Activated CD4-positive, alpha-beta memory T cell treated with anti-CD3 and anti-CD28 coated beads for 36 hours (primary cell): ENCODE measurements at places on chromosomes 4 and X.
A peak's percentile ranks its signal among the peaks of the same experiment; 100 is the strongest.

- DNase-seq = no peak
Observed at GRCh38 chr4:154120006-154120676, 331.3 kb upstream of the SFRP2 start.

DNA sequence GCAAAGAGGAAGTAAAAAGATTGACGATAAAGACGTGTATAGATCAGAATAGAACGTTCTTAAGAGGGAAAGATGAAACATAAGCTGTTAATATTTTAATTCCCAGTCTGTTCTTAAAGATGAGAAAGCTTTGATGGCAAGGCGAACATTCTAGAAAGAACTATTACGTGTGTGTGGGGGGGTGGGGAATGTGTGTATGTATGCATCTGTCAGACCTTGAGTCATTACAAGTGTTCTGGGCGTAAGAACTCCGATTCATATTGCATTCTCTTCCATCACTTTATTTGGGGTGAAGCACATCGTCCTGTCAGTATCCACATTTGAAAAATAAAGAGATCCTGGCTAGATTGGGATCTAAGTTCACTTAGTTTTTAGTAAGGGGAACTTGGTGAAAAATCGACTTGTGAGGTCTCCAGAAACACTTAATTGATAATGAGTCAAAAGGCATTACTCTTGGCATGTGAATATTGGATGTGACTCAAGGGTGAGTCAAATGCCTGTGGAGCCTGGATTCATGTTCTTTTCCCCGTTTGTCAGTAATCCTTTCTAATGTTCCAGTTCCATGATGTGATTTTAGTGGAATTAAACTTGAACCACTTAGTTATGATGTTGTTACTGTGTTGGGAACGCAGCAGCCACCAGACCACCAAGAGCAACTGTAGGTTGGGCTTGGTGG, 3.1 kb downstream of the SMS start:
- DNase-seq = no peak

GRCh38 chr4:77142646-77143028, 14.4 kb upstream of the CCNG2 start:
- no peak for DNase-seq

GRCh38 chrX:40154250-40154852, 56.6 kb upstream of the BCOR start:
- no peak for DNase-seq

DNA sequence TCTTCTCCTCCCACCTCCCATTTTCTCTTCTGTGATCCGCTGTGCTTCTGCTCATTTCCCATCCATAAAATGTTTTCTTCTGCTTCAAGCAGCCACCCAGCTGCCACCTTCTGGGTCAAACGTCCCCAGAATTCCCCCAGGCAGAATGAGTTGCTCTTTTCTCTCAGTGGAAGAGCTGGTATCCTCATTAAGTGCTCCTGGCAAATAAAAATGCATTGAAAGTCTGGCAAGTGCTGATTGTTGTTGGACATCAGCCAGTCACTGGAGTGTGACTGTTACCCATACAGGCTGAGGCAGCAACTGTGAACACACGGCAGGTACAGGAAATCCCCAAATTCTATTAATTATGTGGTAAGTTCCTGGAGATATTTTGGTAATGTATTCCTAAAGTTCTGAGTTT, 52.6 kb downstream of the LIMCH1 start:
- DNase-seq = no peak

- DNase-seq = no peak
Observed at GRCh38 chr4:7941965-7942496, 2.4 kb upstream of the AFAP1 start.

GRCh38 chr4:7539659-7540058, 104.9 kb upstream of the PSAPL1 start:
- peak; percentile 69 for DNase-seq

DNA sequence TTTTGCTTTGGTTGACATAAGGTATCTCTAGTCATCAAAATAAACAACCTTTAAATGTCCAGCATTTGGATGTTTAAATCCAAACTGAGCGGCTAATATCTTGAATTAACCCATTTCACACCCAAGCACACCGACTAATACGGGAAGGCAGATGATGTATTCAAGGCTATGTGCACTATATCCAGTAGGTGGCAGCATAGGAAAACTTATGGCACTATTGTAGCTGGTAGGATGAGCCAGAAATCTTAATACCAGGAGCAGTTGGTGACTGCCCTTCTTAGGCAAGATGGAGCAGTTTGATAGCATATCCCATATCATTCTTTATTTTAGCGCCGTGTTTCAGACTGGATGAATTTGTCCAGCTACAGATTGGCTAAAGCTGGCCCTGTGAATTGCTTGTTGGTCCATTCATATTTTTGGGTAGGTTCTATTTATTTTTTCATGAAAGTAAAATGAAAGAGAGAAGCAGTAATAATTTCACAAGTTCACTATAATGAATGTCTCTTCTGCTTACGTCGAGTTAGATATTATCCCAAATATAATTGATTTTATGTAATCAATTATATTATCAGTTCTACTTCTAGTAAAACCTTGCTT, 24.4 kb downstream of the UCHL1 start:
- no peak for DNase-seq

DNA sequence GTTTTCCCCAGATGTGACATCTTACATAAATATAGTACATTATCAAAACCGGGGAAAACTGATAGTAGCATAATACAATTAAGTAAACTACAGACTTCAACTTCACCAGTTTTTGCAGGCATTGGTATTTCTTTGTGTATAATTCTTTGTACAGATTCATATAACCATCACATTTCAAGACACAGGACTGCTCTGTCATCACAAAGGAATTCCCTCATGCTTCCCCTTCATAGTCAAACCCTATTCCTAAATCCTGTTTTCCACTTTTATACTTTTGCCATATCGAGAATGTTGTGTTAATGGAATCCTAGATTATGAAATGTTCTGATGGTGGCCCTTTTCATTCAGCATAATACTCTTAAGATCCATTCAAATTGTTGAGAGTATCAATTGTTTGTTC, 36.0 kb downstream of the STIM2 start:
- no peak for DNase-seq

- DNase-seq = no peak
Observed at GRCh38 chr4:100162027-100162685, 28.1 kb downstream of the DDIT4L start.

DNA sequence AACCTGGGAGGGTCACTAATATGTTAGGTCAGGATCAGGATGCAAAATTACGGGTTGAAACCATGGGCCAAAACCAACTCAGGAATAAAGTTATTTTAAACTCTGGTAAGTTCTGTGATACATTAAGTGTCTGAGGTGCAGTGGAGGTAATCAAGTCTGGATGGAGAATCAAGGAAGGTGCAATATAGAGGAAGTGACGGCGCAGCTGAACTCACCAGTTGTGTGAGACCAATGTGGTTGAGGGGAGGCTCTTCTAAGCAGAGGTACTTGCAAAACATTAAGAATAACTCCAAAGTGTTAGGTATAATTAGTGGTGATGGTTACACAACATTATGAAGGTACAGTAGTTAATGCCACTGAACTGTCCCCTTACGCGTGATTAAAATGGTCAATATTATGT, 19.7 kb downstream of the GAB3 start:
- no peak for DNase-seq

DNA sequence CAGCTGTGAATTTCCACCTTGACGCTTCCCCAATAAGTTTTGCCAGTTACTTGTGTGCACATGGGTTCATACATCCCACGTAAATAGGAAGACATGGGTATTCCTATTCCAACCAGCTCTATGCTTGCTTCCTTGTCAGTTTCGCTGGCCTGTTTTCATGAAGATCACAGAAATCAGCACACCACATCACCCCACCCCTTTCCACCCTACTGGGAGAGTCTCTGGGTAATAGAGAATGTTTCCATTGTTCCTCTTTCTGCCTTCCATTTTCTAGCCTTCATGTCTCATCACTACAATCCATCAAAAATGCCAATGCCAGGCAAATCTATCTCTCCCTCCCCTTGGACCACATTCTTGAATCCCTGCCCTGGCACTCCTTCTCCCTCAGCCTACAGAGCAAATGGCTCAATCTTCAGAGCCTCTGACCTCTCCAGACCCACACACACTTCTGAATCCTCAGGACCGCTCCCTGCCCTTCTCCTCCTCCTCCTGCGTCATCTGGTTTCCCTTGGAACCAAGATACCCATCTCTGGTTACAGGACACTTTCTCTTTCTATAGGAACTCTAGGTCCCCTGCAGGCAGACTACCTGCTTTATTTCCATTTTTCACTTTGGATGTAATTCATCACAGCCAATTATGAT, 323.3 kb downstream of the DHX15 start:
- no peak for DNase-seq
